ENCODE measurements at places on chromosomes 2 and 18.

DNA sequence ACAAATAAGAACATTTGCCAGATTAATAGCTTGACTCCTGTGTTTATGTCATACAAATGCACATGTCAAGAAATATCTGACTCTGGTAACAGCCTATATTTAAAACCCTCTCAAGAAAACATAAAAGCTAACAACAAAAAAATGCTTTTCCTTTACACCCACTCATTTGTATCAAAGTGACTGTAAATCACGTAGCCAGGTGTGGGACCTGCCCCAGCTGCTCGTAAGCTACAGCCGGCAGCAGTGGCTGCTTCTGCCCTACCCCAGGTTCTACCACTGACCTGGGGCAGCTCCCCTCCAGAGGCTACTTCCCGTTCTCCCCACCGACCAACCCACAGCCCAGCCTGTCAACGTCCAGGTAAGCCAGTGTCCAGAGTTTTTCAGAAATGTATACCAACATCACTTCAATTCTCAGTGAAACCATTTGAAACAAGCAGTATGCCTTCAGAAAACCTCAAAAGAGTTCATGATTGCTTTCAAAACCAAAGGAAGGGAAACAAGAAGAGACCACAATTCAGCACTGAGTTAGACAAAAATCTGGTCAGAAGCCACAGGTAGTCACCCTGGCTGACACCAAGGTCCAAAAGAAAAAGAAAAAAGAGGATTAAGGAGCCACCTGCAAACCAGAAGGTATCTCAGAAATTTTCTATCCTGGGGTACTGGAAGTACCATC, 40.4 kb downstream of the KIDINS220 start:
- DNase-seq: no peak

GRCh38 chr2:107542314-107542740, 284.4 kb upstream of the RGPD4 start:
- no peak for DNase-seq

- no peak for DNase-seq
These were observed 17.4 kb downstream of the ASPRV1 start for GRCh38 chr2:69943843-69944525.

- no peak for DNase-seq
These were observed 230.9 kb downstream of the LTBP1 start for GRCh38 chr2:33177627-33178026.

DNA sequence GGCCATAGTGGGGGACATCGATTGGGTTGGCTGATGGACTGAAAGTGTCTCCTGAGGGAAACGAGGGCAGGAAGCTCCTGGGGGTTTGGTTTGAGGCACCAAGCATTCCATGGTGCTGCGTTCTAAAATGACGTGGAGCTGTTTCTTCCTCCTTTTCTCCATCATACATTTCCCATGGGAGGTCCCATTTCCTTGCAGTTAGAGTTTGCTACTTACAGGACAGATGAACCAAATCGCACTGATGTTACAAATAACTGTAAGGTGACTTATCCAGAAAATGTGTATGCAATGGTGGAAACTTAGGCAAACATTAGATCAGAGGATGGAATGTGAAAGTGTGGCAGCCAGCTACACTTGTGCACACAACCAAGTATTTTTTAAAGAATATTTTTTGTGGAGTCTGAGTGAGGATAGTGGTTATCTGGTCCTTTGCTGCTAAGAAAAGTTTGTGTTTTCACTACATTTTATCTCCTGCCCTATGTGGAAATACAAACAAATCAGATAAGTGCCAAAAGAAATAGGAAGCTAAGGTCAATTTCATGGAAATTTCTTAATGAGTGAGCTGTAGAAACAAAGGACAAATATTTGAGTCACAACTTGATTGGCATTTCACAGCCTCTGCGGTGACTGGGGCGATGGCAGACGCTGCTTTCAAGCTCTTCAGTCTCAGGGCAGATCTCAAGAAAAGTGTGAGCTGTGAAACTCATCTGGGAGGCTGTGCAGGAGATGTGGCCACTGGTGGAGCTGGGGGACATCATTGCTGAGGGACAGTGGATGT, 256.2 kb downstream of the TSN start:
- no peak for DNase-seq

DNA sequence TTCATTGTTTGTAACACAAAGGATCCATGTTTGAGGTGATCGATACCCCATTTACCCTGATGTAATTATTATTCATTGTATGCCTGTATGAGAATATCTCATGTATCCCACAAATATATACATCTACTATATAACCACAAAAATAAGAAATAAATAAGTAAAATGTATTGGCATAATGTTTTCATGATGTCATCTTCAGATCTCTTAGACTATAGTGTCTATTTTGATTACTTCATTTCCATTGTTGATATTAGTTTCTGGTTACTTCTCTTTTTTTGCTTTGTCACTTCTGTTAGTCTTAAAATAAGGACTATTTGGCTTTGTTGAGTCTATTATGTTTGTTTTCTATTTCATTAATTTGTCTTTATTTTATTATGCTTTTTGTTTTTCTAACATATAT, 109.7 kb downstream of the SLC39A10 start:
- no peak for DNase-seq

GRCh38 chr2:169818241-169818640, 6.5 kb downstream of the METTL5 start:
- no peak for DNase-seq

- no peak for DNase-seq
These were observed 50.4 kb downstream of the PDK1 start for GRCh38 chr2:172606285-172606684.

DNA sequence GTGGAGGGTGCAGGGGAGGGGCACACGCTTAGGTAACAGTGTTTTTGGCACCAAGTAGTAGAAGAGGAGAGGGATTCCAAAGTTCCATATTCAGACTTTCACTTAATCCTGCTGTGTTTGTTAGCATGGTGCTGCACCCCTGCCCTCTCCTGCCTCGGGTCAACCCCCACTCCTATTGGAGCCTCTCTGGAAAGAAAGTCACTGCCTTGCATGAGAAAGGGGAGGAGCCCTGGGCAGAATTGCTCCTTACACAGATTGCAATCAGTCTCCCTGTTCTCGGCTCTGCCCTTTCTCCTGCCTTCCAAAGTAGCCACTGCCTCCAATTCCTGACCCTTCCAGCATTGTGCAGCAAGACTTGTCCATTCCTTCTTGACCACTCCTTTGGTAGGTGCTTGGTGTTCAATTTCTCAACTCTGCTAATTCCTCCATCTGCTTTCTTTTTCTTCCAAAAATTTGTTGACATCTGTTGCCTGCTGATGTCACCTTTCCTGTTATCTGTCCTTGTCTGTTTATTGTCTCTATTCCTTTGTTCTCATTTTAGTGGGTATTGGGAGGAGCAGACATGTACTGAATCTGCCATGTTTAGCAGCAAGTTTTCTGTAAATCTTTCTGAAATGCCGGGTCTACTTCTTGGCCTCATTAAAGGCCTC, 225.4 kb downstream of the LOXHD1 start:
- DNase-seq: no peak

GRCh38 chr18:13335903-13336302, 117.3 kb downstream of the LDLRAD4 start:
- DNase-seq: no peak

DNA sequence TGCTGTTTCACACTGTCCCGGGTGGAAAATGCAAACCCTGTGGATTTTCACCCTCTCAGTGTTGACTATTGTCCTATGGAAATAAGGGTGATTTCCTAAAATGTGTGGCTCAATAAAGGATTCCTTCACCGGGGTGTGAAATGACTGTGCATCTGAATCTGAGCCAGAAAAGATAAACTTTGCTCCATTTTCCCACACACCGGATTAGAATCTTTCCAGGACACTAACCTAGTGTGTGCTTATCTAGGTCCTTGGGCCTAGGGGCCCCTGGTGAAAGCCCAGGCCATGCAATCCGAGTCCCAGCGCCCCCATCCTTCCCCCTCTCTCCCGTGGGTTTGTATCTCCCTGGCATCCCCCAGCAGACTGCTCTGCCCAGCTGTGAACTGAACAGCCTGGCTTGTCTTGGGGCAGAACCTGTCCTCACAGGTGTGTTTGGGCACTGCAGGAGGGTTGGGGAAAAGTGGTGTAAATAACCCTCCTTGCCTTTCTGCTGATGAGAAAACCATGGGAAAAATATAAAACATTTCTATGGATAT, 17.3 kb downstream of the KLHL29 start:
- no peak for DNase-seq

DNA sequence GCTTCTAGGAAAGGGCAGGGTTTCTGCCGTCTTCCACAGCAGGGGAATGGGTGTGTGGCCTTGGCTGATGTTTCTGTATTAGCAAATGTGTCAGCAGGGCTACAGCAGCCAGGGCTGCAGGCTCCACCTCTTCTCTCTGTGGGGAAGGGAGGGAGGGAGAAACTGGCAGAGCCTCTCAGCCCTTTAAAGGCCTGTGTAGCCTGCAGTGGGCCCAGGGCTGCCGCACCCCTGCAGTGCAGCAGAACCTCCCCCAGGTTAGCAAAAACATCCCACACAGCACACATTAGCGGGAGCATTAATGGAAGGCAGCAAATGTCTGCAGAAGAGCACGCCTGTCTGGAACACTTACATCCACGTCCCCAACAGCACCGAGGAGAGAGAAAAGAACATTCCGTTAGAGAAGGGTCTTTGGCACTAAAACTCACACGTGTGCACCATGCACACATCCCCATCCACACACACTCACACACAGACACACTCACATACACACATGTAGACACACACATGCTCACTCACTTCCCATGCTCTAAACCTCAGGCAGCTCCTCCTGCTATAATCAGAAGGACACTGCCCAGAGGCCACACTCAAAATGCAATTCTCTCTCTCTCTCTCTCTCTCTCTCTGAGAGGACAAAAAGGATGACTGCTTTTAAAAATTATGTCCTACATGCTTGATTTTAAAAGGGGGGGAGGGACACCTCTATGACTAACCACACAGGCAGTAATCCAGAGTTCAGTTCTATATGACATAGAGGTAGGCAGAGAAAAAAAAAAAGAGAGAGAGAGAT, 24.1 kb downstream of the MRPL35 start:
- no peak for DNase-seq

DNA sequence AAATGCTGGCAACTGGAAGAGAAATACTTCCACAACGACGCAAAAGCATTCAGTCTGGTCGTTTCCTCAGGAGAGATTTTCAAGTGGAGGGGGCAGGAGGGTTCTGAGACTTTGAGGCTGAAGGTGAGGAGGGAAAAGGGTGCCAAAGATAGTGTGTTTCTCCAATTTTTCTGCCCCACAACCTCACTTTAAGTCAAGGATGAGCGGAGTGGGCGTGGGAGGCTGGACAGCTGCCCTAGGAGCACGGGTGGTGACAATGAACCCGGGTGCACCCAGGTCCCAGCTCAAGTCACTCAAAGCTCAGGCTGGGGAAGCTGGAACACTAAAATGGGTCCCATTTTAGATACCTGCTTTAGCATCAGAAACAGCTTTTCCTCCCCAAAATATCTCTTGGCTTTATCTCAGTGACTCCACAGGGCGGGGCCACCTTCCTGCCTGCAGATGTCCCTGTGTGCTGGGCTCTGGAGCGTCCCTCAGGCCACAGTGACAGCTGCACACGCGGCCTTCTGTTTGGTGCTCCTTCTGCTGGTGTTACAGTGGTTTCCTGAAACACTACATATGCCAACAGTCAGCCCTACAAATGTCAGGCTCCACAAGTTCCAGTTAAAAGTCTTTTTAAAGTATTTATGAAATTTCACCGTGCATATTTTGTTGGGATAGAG, 1.4 kb upstream of the MBP start:
- no peak for DNase-seq

GRCh38 chr2:9779596-9780264, 63.5 kb upstream of the TAF1B start:
- DNase-seq: no peak

GRCh38 chr2:71379086-71379485, 47.5 kb downstream of the ZNF638 start:
- no peak for DNase-seq

- no peak for DNase-seq
These were observed 31.3 kb downstream of the HDHD2 start for GRCh38 chr18:47118981-47119380.

GRCh38 chr2:44778671-44779476, 162.6 kb upstream of the SIX3 start:
- DNase-seq: no peak

- DNase-seq: no peak
These were observed 184.5 kb upstream of the VRK2 start for GRCh38 chr2:57862153-57862552.

GRCh38 chr2:231640641-231641111, 48.0 kb downstream of the TEX44 start:
- DNase-seq: no peak

- no peak for DNase-seq
These were observed 63.5 kb downstream of the ARHGAP15 start for GRCh38 chr2:143192716-143193115.

GRCh38 chr2:241082341-241083090, 19.6 kb downstream of the MTERF4 start:
- no peak for DNase-seq

DNA sequence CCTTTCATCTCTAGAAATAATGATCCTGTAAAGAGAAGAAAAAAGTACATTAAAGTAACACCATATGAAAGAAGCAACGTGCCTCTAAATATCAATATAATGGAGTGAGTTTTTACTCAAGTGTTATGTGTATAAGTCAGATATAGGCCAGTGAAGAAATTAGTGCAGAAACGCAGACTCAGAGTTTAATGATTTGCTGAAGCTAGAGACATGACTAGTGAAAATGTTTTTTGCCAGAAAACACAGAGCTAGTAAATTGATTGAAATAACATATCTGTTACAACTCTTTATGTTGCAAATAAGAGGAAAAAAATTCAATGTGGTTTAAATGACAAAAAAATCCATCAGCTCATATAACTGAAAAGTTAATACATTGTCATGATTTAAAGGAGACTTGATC, 217.2 kb upstream of the NXPH2 start:
- DNase-seq: no peak

DNA sequence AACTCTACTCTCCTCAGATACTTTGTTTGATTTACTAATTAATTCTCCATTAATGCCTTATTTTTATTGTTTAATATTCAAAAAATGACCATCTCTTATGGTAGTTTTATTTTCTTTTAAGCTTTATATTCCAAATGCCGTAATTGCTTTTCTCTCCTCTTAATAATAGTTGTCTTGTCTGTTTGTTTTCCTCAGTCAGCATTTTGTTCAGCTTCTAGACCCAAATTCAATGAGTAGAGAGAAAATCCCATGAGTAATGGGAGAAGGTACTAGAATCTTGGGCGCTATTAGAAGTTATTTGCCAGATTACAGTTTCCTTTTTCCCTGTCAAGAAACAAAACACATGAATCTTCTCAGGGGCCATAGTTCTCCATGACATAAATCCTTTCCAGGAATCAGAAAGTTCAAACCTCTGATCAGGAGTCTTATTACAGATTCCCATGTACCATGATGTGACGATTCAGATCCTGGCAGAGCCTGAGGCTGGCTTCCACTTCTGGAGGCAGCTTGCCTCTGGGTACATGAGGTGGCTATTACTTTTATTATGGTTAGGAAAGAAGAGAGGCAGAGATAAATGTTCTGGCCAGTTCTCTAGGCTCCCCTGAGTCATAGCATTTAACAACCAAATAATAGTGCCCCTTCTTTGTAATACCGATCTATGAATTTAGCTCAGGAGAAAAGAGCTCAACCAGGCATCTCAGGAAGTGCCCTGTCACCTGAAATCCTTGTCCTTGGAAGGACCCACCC, 485.1 kb upstream of the SETBP1 start:
- no peak for DNase-seq

- no peak for DNase-seq
These were observed 140.2 kb downstream of the DDX1 start for GRCh38 chr2:15731889-15732271.

Measured in activated CD4-positive, CD25-positive, alpha-beta regulatory T cell (primary cell).